ENCODE measurements at places on chromosomes 3 and 15. TPM values are rescaled to one million over a fixed set of nuclear protein-coding genes. Genes with fewer than 3 reads are reported as not detected.

DNA sequence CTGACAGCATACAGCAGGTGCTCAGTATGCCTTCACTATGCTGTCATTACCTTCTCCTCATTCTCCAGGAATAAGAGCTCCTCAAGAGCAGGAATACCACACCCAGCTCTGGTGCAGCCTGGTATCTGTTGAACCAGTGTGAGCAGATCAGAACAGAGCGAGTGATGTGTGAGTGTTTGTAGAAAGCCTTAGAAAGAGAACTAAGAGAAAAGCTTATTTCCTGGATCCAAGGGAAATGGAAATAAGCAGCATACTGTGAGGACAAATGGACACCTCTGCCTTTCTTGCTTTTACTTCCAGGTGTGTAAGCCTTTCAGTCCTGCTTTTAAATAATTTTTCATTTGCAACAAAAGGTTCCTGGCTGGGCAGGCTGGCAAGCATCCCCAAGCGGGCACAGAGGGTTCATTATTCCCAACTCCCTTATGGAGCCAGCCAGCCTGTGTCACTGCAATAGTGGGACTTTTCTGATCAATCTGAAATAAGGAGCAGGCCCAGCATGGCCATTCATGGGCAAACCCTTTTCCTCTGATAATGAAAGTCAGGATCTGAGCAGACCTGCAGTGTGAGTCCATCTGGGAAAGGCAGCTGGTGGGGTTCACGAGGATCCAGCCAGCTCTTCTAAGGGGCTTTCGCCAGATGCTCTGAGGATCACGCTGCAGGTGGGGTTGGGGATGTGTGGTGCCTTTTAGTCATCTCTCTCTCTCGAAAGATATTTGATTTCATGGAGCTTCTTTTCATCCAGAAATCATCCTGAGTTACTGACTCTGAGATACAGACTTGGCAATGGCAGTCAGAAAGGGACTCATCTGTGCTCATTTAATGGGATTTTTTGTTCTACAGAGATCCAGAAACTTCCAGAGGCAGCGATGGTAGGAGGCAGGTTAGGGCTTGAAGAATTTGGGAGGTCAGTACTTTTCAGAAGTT is 594.9 kb upstream of the CFAP20DC start:
- no peak for DNase-seq

DNA sequence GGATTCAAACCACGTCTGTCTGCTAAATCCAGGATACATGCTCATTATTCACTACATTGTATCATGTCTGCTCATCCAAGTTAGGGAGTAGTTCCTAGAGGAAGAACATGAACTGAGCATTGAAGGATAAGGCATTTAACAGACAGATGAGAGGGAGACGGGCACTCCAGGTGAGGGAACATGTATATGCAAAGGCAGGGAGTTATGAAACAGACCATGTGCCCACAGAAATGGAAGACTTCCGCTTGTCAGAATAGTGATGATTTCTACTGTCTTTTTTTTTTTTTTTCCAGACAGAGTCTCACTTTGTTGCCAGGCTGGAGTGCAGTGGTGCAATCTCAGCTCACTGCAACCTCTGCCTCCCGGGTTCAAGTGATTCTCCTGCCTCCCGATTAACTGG is 5.0 kb upstream of the NDUFAF1 start:
- DNase-seq: no peak

- DNase-seq: no peak
Measured at GRCh38 chr15:22810853-22811338, 24.5 kb downstream of the NIPA1 start.

GOLGA8K gene
- 0.49 TPM for total RNA-seq

A4GNT gene
- not detected for total RNA-seq

DNA sequence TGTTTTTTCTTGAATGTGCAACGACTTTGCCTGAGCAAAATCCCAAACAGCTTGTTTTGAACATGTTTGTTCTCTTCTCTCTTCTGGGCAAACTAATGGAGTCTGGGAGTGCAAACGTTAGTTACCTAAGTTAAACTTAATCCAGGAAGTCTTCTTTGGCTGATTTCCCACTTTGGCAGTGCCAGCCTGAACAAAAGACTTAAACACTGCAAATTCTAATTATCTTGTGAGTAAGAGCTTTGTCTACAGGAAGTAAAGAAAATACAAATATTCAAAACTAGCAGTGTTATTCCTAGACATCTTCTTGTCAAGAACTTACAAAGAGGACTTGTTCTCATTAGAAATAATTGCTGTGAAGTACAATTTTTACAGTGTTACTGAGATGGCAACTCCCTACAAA is 16.7 kb upstream of the DENND6A start:
- DNase-seq: no peak

GRCh38 chr3:143831994-143832393 is 16.3 kb downstream of the SLC9A9 start:
- no peak for DNase-seq

GRCh38 chr15:63860155-63860554 is 26.4 kb upstream of the HERC1 start:
- DNase-seq: peak; percentile 30

- no peak for DNase-seq
Measured at GRCh38 chr3:14132689-14133088, 7.8 kb downstream of the TMEM43 start.

DNA sequence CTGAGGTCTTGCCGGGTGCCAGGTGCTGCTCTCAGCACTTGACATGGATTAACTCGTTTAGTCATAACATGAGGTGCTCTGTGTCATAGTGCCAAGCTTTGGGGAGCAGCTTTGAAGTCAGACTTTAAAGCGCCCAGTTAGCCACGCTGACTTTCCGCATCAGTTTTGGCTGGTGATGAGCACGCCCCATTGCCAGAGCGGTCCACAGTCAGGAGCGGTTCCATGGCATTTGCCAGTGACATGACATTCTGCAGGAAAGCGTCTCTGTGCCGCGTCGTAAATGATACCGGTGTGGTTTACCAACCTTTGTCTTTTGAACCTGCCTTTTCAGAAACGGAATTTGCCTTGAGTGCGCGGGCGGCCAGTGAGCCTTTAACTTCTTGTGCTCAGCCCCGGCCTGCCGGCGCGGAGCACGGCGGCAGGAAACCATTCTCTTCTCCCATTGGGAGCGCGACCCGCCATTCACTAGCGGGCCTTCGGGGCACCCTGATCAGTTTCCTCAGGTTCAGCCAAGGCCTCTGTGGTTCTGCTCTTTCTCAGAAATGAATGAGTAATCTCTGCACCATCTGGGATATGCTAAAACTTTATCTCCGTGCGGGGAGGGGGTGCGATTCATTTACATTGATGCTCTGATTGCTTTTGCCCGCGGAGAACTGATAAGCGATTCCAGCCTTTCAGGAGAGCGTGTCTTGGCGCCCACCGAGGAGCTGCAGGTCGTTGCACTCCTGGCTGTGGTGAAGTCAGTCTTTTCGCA is 1.7 kb upstream of the SLC2A2 start:
- DNase-seq: peak; percentile 82

DNA sequence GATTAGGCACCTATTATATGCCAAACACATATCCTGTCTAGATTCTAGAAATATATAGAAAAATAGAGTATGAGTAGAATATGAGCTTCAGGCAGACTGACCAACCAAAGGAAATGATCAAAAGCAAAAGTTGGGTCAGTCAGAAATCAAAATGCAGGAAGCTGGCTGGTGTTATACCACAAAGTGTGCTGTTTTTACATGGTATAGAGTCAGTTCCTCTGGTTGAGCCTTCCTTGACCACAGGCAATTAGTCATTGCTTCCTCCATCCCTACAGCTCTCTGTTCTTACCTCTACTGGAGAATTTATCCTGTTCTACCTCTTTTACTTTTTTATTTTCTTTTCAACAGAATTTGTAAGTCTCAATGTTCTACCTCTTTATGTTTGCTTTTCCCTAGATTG is 149.8 kb downstream of the TMCO5A start:
- DNase-seq: no peak
